ENCODE measurements at places on chromosomes 7 and 10. TPM values are rescaled to one million over a fixed set of nuclear protein-coding genes. Genes with fewer than 3 reads are reported as not detected.

- no peaks in the 10 kb centered on the region for H3K36me3 ChIP-seq
- DNase-seq: no peak
- H3K27ac ChIP-seq: no peak overlapping the region
- H3K4me1 ChIP-seq: no peaks in the 10 kb centered on the region
Measured at GRCh38 chr7:33687625-33688024, 217.7 kb upstream of the BMPER start.

- H3K4me1 ChIP-seq: no peaks in the 10 kb centered on the region
- no peak overlapping the region for H3K4me3 ChIP-seq
- H3K27me3 ChIP-seq: no peaks in the 10 kb centered on the region
- H3K36me3 ChIP-seq: no peaks in the 10 kb centered on the region
- H3K27ac ChIP-seq: no peak overlapping the region
Measured at GRCh38 chr7:68304536-68304935, 1293.7 kb upstream of the AUTS2 start.

DNA sequence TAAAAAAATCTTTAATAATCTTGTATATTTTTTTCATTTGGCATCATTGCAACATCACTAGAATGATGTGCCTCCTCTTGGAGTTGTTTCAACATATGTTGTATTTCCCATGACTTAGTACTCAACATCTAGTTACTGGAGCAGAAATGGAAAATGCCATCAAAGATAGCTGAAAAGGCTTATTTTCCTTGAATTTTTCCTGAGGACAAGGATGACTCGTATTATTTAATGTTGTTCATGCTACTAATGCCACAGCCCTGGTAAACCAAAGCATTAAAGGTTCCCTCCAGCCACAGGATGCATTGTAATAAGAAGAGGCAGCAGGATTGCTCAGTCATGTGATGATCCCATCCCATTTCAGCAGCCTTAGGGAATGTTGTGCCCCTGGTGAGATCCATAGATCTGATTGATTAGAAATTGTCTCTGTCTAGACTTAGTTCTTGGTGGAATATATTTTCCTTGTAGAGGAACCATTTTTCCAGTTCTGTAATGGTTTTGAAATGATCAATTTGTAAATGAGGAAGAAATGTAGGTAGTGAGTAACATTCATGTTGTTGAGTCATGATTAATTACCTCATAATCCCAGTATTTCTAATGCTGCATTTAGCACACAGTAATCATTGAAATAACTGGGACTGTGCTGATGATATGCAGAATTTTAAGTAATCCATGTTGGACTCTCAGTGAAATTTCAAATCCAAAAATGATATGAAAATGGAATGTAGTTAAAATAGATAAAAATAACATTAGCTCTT, 91.3 kb upstream of the SMIM30 start:
- no peak for DNase-seq
- H3K36me3 ChIP-seq: no peaks in the 10 kb centered on the region
- H3K4me1 ChIP-seq: no peaks in the 10 kb centered on the region
- H3K4me3 ChIP-seq: no peak overlapping the region
- H3K27ac ChIP-seq: no peak overlapping the region

DNA sequence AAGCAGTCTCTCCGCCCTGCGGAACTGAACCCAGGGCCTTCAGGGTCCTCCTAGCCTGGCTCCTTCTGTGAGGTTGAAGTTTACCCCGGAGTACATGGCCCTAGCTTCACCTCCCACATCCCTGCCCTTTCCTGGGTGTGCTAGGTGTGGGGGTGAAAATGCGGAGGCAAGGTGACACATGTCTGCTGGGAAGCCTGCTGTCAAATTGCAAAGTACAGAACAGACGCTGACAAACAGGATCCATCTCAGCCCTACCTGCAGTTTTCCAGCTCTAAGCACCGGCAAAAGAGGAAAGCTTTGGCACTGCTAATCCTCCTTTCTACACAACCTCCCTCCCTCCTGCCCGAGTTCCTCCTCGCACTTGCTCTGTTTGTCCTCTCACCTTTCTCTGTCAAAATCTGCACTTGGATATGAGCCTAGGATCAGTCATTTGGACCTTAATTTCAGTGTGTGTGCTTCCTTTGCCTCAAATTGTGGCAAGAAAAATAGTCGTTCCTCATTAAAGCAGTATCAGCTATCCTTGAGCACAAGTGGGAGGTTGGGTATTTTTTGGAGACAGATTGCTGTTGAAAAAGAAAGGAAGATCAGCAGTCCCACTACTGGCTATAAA, 14.4 kb upstream of the GPR15LG start:
- H3K27ac ChIP-seq: no peak overlapping the region
- H3K27me3 ChIP-seq: no peaks in the 10 kb centered on the region

GRCh38 chr7:77657427-77658224, 38.6 kb upstream of the RSBN1L start:
- H3K4me3 ChIP-seq: no peak overlapping the region
- no peak overlapping the region for H3K27ac ChIP-seq
- no peak for DNase-seq
- H3K27me3 ChIP-seq: no peaks in the 10 kb centered on the region
- no peaks in the 10 kb centered on the region for H3K4me1 ChIP-seq

GRCh38 chr10:100645613-100646392, 99.6 kb upstream of the PAX2 start:
- H3K4me1 ChIP-seq: no peaks in the 10 kb centered on the region
- H3K4me3 ChIP-seq: no peak overlapping the region
- no peak for DNase-seq

- DNase-seq: no peak
- H3K36me3 ChIP-seq: no peaks in the 10 kb centered on the region
- no peaks in the 10 kb centered on the region for H3K27me3 ChIP-seq
- no peaks in the 10 kb centered on the region for H3K4me1 ChIP-seq
Measured at GRCh38 chr10:8338177-8338766, 283.8 kb downstream of the GATA3 start.

DNA sequence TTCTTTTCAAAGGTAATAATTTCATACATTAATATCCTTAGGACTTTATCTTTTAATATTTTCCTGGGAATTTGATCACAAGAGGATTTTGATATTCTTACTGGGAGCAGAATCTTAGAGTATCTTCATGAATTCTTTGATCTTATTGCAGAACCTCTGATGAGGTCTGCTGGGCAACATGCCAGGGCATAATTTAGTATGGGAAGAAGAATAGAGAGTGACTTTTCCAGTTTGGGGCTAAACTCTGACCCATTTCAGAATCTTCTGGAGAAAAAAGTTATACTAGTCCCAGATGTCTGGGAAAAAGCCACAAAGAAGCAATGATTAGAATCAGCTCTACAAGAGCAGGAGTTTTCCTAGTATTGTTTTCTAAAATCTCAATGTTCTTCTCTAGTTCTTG, 28.0 kb upstream of the RSU1 start:
- DNase-seq: no peak
- H3K4me3 ChIP-seq: no peak overlapping the region
- no peaks in the 10 kb centered on the region for H3K27me3 ChIP-seq
- no peaks in the 10 kb centered on the region for H3K4me1 ChIP-seq
- H3K27ac ChIP-seq: no peak overlapping the region
- H3K36me3 ChIP-seq: no peaks in the 10 kb centered on the region

DNA sequence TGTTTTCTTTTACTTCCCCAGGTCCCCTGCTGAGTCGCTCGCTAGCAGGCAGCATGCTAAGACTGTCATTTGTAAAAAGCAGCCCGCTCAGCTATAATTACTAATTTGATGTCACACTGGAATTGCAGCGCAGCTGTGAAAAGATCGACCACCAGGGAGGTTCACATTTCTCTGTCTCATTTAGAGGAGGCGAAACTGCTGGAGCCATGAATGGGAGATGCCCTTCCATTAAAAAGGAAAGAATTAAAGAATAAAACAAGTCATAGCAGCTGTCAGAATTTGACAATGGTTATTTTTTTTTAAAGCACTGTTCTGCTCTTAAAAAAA, 153.5 kb downstream of the PIP4K2A start:
- H3K36me3 ChIP-seq: peaks cover 10% of the 10 kb centered on the region
- H3K4me3 ChIP-seq: no peak overlapping the region

GRCh38 chr7:27137640-27138315, 5.7 kb downstream of the HOXA5 start:
- H3K27me3 ChIP-seq: peaks cover 36% of the 10 kb centered on the region
- no peak for DNase-seq
- H3K4me1 ChIP-seq: peaks cover 14% of the 10 kb centered on the region
- H3K27ac ChIP-seq: no peak overlapping the region
- no peak overlapping the region for H3K4me3 ChIP-seq

GRCh38 chr7:148503900-148504487, 86.6 kb upstream of the C7orf33 start:
- H3K36me3 ChIP-seq: no peaks in the 10 kb centered on the region
- H3K4me1 ChIP-seq: peaks cover 5% of the 10 kb centered on the region
- H3K27ac ChIP-seq: no peak overlapping the region
- no peak overlapping the region for H3K4me3 ChIP-seq
- DNase-seq: no peak

GRCh38 chr7:152894295-152895170, 135.0 kb downstream of the ACTR3B start:
- no peak for DNase-seq
- H3K36me3 ChIP-seq: no peaks in the 10 kb centered on the region
- no peak overlapping the region for H3K4me3 ChIP-seq
- H3K4me1 ChIP-seq: no peaks in the 10 kb centered on the region
- no peak overlapping the region for H3K27ac ChIP-seq

- no peaks in the 10 kb centered on the region for H3K4me1 ChIP-seq
- H3K36me3 ChIP-seq: peaks cover 48% of the 10 kb centered on the region
- H3K27me3 ChIP-seq: no peaks in the 10 kb centered on the region
- peak overlapping the region; percentile 50 for H3K27ac ChIP-seq
- DNase-seq: no peak
Measured at GRCh38 chr7:55177589-55178261, 158.9 kb downstream of the EGFR start.

Gene RAMP3
- total RNA-seq: 62.0 TPM

Gene TEX47
- total RNA-seq: not detected

Gene SUGCT
- total RNA-seq: 5.4 TPM

Gene LRCH4
- total RNA-seq: 46.2 TPM

Gene PON3
- not detected for total RNA-seq

Gene CYP3A7
- total RNA-seq: 0.82 TPM

Gene ARMH3
- total RNA-seq: 25.4 TPM

Gene THSD7A
- 2.9 TPM for total RNA-seq

Data from right atrium auricular region (tissue), 2 donors.